Activated CD4-positive, alpha-beta T cell treated with anti-CD3 and anti-CD28 coated beads for 1 hour (primary cell): ENCODE measurements at places on chromosomes 6 and 20.

- DNase-seq: no peak
Observed at GRCh38 chr6:139763468-139764210, 389.2 kb upstream of the CITED2 start.

- DNase-seq: no peak
Observed at GRCh38 chr20:54283253-54283652, 75.4 kb downstream of the PFDN4 start.

DNA sequence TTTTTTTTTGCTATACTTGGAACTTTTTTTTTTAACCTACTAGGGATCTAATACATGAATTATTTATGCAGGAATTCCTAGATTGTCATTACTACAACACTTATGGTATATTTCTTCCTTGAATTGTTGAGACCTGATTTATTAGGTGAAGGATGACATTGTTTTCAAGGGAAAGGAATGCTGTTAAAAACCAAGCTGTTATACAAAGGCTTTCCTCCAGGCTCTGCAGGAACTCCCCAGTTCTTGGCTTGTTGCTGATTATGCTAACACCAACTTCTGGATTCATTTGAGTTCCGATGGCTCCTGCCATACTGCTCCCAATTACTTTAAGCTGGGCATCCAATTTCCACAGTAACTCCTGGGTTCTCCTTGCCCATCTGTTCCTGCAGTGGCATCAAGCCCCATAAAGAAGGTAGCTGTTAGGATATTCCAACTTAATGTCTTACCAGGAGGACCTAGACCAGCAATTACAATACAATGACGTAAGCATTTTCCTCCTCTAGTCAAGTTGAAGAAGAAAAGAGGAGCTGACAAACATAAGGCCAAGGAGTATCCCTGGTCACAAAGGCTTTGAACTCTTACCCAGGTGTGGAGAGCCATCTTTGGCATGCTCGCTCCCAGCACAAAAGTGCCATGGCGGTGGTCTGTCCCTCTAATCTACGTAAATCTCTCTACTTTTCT is 215.9 kb upstream of the AGPAT4 start:
- DNase-seq: no peak

DNA sequence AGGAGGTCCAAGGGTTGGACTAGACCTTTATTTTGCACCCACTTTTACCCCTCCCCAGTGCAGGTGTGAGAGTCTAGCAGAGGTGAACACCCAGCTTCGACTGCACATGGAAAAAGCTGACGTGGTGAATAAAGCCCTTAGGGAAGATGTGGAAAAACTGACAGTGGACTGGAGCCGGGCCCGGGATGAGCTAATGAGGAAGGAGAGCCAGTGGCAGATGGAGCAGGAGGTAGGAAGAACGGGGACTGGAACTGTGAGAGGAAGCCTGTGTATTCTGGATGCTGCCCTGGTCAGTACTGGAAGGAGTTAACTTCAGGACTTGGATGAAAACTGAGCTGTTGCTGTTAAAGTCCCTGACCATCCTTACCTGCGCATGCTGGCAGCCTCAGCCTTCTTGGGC is 10.6 kb downstream of the CEP250 start:
- DNase-seq: no peak

DNA sequence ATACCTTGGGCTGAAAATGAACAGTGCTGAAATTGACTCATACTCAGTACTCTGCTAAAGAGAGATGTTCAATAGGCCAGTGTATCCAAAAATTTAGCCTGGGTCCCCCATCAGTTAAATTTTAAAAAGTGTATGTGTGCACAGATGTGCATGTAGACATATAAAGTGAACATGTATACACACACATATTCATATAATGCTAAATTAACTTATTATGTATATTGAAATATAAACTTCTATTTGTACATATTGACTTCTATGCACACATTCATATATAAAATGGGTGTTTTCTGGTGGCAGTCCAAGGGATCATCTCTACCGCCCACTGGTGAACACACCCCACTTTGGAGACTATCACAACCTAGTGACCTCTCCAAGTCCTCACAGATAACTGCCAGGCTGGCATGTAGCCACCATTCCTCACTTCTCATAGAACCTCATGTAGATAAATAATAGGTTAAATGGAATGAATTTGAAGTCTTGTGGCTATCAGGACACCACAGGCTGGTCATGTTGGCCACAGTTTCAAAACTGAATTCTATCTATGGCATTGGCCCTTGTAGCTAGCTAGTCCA is 8.8 kb downstream of the SLC22A16 start:
- no peak for DNase-seq

GRCh38 chr20:44029848-44030230 is 115.2 kb downstream of the TOX2 start:
- DNase-seq: no peak

DNA sequence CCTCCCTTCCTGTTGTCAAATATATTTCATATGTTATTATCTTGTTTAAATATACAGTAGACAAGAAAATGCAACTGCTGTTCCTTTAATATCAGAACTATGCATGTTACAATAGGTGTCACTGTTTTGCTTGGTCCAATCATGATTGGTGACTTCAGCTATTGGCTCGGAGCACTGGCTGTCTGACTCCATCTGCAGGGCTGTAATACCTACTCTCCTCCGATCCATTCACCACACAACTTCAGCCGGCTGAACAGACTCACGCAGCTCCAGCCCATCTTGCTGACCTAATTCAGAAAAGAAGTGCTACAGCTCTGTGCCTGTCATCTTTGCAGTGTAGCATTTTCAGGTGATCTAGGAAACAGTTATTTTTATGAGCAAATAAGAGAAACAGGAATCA is at the start of gene BTBD3:
Gene BTBD3, plus strand, starts transcription at position 231 of the 400 bp plus-strand sequence. CDS start 383 bp downstream, outside the sequence.
- DNase-seq: no peak

- no peak for DNase-seq
Observed at GRCh38 chr6:155384321-155384952, 70.2 kb upstream of the TFB1M start.

- DNase-seq: no peak
Observed at GRCh38 chr6:163438940-163439335, 24.4 kb downstream of the QKI start.
